Stimulated activated CD8-positive, alpha-beta memory T cell treated with anti-CD3 and anti-CD28 coated beads, Interleukin-12 subunit alpha, Interleukin-12 subunit beta, amount 100 ng/mL, for 4 hours (primary cell): ENCODE measurements at places on chromosomes 13 and 19.

- no peak for DNase-seq
Measured at GRCh38 chr13:106709522-106709921, 141.6 kb upstream of the ARGLU1 start.

- DNase-seq = no peak
Measured at GRCh38 chr19:8577247-8577646, at the start of gene MYO1F. Gene MYO1F (minus strand): TSS chr19:8577442. CDS start chr19:8577309, 133 bp downstream.

- DNase-seq = no peak
Measured at GRCh38 chr13:108787700-108788414, 158.4 kb downstream of the MYO16 start.

- no peak for DNase-seq
Measured at GRCh38 chr19:7762719-7763293, at the start of gene CLEC4M. Gene CLEC4M (plus strand): TSS chr19:7763243. CDS start chr19:7763267, 24 bp downstream.

- peak; percentile 17 for DNase-seq
Measured at GRCh38 chr19:2495130-2495641, 19.3 kb downstream of the GADD45B start.

DNA sequence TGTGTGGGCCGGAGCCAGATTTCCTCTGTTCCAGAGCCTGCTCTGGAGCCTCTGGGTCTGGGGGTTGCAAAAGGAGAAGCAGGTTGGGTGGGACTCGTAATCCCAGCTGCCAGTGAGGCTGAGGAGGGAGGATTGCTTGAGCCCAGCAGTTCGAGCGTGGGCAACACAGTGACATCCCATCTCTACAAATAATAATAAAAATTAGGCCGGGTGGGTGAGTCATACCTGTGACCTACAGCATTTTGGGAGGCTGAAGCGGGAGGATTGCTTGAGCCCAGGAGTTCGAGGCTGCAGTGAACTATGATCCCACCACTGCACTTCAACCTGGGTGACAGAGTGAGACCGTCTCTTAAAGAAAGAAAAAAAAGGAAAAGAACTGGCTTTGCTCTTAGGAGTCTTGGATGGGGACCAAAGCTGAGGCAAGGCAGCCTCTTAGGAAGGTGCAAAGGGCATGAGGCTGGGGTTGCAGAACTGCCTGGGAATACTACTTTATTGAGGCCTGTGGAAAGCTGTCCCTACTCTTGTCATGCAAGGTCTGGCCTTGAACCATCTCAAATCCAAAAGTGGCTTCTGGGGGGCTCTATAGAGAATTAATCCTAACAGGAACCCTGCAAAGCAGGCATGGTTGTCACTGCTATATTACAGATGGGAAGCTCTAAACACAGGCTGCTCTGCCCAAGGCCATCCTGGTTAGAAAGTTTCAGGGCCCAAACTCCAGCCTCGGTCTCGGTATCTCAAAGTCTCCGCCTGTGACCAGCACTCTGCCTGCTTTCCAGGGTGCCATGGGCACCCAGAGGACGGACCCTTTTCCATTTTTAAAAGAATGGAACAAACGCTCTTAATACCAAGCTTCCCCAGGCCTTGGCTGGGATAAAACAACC is 880 bp upstream of the C19orf12 start:
- no peak for DNase-seq
